Urinary bladder (tissue), 4 donors: ENCODE measurements at places on chromosomes 1 and 21. TPM values are rescaled to one million over a fixed set of nuclear protein-coding genes. Genes with fewer than 3 reads are reported as not detected.

WNT9A gene
- 2.7 TPM for total RNA-seq

NBPF4 gene
- total RNA-seq = not detected

TENT5C gene
- total RNA-seq = 15.4 TPM

POU3F1 gene
- 0.32 TPM for total RNA-seq

SERPINC1 gene
- not detected for total RNA-seq

OR2T11 gene
- not detected for total RNA-seq

WDR64 gene
- not detected for total RNA-seq

SPRR3 gene
- total RNA-seq = 10.0 TPM

HENMT1 gene
- 11.4 TPM for total RNA-seq

PLA2G2C gene
- total RNA-seq = not detected

AADACL4 gene
- 0.37 TPM for total RNA-seq

ATP5PB gene
- total RNA-seq = 342 TPM

FCRL1 gene
- total RNA-seq = 0.63 TPM

TCEANC2 gene
- total RNA-seq = 7.6 TPM

PTPRF gene
- 48.7 TPM for total RNA-seq

HMCN1 gene
- 36.9 TPM for total RNA-seq

ZNF648 gene
- 0.11 TPM for total RNA-seq

SLC45A3 gene
- 4.8 TPM for total RNA-seq

PCSK9 gene
- total RNA-seq = 2.9 TPM

COL6A1 gene
- total RNA-seq = 678 TPM

FCRL5 gene
- total RNA-seq = 0.11 TPM

GJA9 gene
- total RNA-seq = 0.16 TPM

TRABD2B gene
- total RNA-seq = 2.4 TPM

GJA8 gene
- not detected for total RNA-seq

LHX8 gene
- total RNA-seq = 1.6 TPM

OR2L13 gene
- not detected for total RNA-seq

OLFML3 gene
- total RNA-seq = 206 TPM

KIAA1614 gene
- total RNA-seq = 5.8 TPM
